Natural killer cell (primary cell): ENCODE measurements at places on chromosomes 3 and 15. TPM values are rescaled to one million over a fixed set of nuclear protein-coding genes. Genes with fewer than 3 reads are reported as not detected.

ISLR gene
- not detected for total RNA-seq

MITF gene
- 0.54 TPM for total RNA-seq

DNA sequence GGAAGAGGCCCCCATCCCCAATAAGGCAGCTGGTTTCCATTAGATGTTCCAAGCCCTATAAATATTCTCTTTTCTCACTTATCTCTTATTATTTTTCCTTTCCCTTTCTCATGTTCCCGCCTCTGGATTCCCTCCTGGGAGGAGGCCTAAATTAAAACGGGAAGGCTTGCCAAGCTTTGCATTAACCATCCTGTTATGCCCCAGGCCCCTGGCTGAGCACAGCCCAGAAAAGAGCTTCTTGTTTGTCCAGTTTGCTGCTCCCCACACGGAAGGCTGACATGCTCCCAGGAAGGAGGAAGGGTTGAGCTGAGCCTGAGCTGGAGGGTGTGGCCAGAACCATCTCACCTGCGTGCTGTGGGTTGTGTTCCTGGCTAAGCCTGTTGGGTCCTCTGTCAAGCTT lies 63.1 kb upstream of the BOC start:
- DNase-seq, result no peak

- DNase-seq, result no peak
These were observed 24.9 kb downstream of the ZMAT3 start for GRCh38 chr3:179046497-179047353.

GRCh38 chr15:77040673-77041072 lies 30.2 kb downstream of the TSPAN3 start:
- DNase-seq, result no peak

DNA sequence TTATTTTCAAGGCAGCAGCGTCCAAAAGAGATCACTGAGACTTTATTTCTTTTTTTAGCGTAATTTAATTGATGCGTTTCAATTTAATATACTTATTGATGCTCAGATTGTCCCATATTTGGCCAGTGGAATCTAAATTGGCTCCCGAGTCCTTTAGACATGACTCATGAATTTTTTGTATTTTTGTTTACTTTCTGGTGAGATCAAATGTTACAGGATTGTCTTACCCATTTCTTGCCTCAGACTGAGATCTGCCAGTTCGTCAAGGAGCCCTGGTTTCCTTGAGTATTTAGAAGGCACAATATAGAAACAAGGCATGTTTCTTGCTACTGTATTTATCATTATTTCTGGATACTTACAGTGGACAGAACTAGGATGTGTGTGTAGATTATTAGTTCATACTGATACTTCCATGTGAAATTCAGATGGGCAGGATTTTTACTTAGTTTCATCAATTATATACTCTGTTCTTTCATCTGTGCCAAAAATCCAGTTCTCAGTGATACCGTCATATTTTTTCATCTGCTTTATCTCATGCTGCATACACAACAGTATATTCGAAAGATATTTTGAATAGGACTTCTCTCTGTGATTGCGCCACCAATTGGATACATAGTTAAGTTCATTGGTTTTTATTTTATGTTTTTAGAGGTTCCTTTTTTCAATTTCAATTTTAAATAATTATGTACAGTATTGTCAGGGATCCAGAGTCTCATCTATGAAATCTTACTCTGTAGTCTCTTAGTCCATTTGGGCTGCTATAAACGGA lies 436.9 kb upstream of the C2CD4B start:
- no peak for DNase-seq

DNA sequence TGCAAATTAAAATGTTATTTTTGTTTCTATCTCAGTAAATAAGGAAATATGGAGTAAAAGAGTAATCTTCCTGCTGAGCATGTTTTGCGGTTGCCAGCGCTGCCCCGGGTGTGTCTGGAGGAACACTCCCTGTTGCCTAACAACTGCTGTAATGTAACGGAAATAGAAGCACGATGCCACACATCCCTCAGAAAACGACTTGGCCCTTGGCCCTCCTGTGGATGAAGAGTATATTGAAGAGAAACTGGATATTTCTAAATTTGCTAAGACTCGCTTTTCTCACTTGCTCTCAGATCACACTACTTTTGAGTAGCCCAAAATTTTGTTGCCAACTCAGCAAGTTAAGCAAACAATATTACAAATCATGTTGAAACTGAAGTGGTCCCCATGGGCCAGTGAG lies 18.9 kb downstream of the CX3CR1 start:
- peak; percentile 83 for DNase-seq

GRCh38 chr3:141328286-141329166 lies 39.8 kb upstream of the ZBTB38 start:
- DNase-seq, result no peak

GRCh38 chr15:93036951-93037819 lies 51.8 kb downstream of the RGMA start:
- DNase-seq, result no peak

DNA sequence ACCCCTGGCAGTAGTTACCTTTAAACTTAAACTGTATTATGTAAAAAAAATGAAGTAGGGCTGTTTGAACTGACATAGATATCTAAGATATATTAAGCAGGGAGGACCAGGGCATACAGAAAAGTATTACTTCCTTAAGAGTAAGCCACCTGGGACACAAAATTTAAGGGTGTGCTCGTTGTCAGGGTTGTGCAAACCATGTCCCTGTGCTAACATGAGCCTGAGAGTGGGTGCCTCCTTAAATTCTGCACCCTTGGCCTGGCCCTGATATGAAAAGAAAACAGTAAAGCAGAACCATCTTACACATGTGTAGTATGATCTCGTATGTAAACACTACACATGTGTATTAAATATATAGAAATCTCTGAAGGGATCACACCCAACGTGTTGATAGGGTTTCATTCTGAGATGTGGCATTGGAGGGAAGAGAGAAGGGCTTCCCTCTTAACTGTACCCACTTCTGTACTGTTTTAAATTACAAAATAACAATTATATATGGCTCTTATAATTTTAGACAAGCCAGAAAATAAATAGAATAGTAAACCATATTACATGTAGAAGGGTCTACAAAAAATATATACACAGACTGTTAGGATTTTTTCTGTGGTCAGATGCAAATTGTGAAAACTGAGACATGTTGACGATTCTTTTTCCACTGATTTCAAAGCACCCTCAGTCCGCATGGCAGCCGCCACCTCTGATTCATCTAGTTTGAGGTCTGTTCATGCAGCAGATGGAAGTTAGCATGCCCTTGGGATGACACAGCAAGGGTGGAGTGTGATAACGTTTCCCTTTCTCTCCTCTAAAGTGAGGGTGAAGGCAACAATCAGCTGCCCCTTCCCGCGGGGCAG lies 400.8 kb upstream of the PROK2 start:
- no peak for DNase-seq

GRCh38 chr3:177358091-177358976 lies 161.1 kb upstream of the TBL1XR1 start:
- DNase-seq, result peak; percentile 81
